ENCODE measurements at places on chromosomes 6 and 20. TPM values are rescaled to one million over a fixed set of nuclear protein-coding genes. Genes with fewer than 3 reads are reported as not detected.

SGK1 gene
- total RNA-seq = 311 TPM

FAM83C gene
- not detected for total RNA-seq

SIM1 gene
- under 0.01 TPM for total RNA-seq

COL12A1 gene
- 9.0 TPM for total RNA-seq

NOX3 gene
- not detected for total RNA-seq

IL17F gene
- total RNA-seq = not detected

MROH8 gene
- 0.45 TPM for total RNA-seq

TLDC2 gene
- total RNA-seq = not detected

RSPO3 gene
- total RNA-seq = 0.90 TPM

LIN28B gene
- not detected for total RNA-seq

C6orf141 gene
- 11.3 TPM for total RNA-seq

PDYN gene
- total RNA-seq = not detected

PTPRK gene
- 45.1 TPM for total RNA-seq

PLEKHG1 gene
- 19.3 TPM for total RNA-seq

NR2E1 gene
- not detected for total RNA-seq

SLC22A3 gene
- 0.09 TPM for total RNA-seq

GPR63 gene
- total RNA-seq = 0.09 TPM

GJA10 gene
- total RNA-seq = not detected

NKX2-4 gene
- total RNA-seq = not detected

DCDC2 gene
- not detected for total RNA-seq

AIF1 gene
- not detected for total RNA-seq

ULBP2 gene
- 6.9 TPM for total RNA-seq

RFX6 gene
- total RNA-seq = not detected

ELOVL4 gene
- total RNA-seq = 0.94 TPM

FERMT1 gene
- total RNA-seq = 3.0 TPM

MYH7B gene
- under 0.01 TPM for total RNA-seq

HSPA1L gene
- 0.85 TPM for total RNA-seq

FOXQ1 gene
- total RNA-seq = not detected

ADTRP gene
- total RNA-seq = 2.7 TPM

SLC52A3 gene
- not detected for total RNA-seq

ARFGEF3 gene
- total RNA-seq = 1.7 TPM

ARG1 gene
- total RNA-seq = not detected

BYSL gene
- 33.1 TPM for total RNA-seq

TCP1 gene
- 371 TPM for total RNA-seq

TSHZ2 gene
- total RNA-seq = not detected

IMPG1 gene
- not detected for total RNA-seq

FAM83D gene
- total RNA-seq = 28.2 TPM

E2F1 gene
- 5.1 TPM for total RNA-seq

VSTM2L gene
- total RNA-seq = 0.27 TPM

DNMT3B gene
- 2.6 TPM for total RNA-seq

SLC35F1 gene
- not detected for total RNA-seq

TRIM31 gene
- not detected for total RNA-seq

ULBP1 gene
- 0.09 TPM for total RNA-seq

TOX2 gene
- total RNA-seq = 2.4 TPM

MPIG6B gene
- total RNA-seq = not detected

KIAA1755 gene
- 2.4 TPM for total RNA-seq

C6orf163 gene
- 2.1 TPM for total RNA-seq

CUTA gene
- total RNA-seq = 59.4 TPM

PROKR2 gene
- not detected for total RNA-seq

THEMIS gene
- not detected for total RNA-seq

GRIK2 gene
- total RNA-seq = not detected

Data from endothelial cell of coronary artery (primary cell).